Spleen (tissue), 13 donors: ENCODE measurements at places on chromosomes 2 and 18. TPM values are rescaled to one million over a fixed set of nuclear protein-coding genes. Genes with fewer than 3 reads are reported as not detected.

- no peak overlapping the region for H3K4me3 ChIP-seq
- no peaks in the 10 kb centered on the region for H3K4me1 ChIP-seq
- no peaks in the 10 kb centered on the region for H3K36me3 ChIP-seq
Measured at GRCh38 chr2:141959016-141959415, 171.8 kb downstream of the LRP1B start.

Gene M1AP
- 1.1 TPM for total RNA-seq

DNA sequence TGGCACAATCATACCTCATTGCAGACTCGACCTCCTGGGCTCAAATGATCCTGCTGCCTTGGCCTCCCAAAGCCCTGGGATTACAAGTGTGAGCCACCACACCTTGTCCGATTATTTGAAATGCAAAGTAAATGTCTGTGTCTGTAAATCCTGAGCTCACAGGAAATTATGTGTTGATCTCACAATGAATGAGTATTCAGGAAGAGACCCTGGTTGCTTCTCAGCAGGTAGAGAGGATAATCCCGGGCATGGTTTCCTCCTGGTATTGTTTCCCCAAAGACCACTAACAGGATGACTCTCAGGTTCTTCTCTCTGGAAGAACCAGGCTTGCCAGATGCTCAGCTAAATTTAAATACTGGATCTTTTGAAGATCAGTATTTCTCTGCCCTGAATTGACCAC, 147.6 kb downstream of the LDLRAD4 start:
- peaks cover 7% of the 10 kb centered on the region for H3K4me1 ChIP-seq
- no peak for DNase-seq
- H3K27me3 ChIP-seq, result no peaks in the 10 kb centered on the region
- H3K36me3 ChIP-seq, result no peaks in the 10 kb centered on the region

DNA sequence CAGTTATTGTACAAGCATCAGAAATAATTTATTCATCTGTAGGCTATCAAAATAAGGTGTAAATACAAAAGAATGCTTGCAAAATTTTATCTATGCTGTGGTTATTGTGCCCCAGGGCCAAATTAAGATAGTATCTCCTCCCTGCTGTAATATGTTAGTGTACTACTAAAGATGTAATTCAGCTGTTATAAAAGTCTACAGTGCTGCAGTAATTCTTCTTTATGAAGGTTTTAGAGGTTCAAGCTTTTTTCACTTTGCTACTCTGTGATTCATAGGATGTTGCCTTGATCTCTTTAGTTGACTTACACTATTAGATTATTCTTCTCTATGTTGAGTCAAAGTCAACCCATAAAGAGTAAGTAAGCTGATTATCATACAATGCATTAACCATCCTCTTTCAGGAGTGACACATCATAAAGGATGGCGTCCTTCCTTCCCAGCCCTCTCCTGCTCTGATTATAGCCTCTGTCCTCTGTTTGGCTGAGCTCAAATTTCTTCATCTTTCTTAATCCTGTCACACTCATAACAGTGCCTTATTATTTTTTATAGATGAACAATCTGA, 29.3 kb upstream of the DYNAP start:
- no peaks in the 10 kb centered on the region for H3K4me1 ChIP-seq
- no peak overlapping the region for H3K27ac ChIP-seq
- H3K4me3 ChIP-seq, result no peak overlapping the region
- DNase-seq, result no peak

- no peak for DNase-seq
- no peaks in the 10 kb centered on the region for H3K36me3 ChIP-seq
- peaks cover 13% of the 10 kb centered on the region for H3K4me1 ChIP-seq
- H3K27ac ChIP-seq, result peak overlapping the region; percentile 42
Measured at GRCh38 chr2:60872510-60872928, 8.9 kb upstream of the REL start.

GRCh38 chr18:79107886-79108285, 38.7 kb downstream of the ATP9B start:
- H3K36me3 ChIP-seq, result peaks cover 34% of the 10 kb centered on the region
- no peak for DNase-seq
- H3K27me3 ChIP-seq, result no peaks in the 10 kb centered on the region
- H3K27ac ChIP-seq, result no peak overlapping the region
- no peaks in the 10 kb centered on the region for H3K4me1 ChIP-seq

DNA sequence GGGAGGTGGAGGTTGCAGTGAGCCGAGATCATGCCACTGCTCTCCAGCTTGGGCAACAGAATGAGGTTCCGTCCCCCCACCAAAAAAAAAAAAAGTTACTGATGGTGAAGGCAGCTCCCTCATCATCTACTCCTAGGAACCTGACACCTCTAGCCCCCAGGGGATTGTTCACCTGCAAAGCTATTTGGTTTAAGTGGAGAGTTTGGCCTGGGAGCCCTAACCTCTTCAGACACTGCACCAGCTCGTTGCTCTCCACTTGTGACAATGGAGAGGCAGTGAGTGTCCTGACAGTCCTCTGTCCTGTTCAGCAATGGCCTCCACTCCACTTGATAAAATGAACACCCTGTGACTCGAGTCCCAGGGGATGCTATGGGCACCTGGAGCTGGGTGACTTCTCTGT, 43.5 kb downstream of the ATP6V1C2 start:
- H3K4me1 ChIP-seq, result no peaks in the 10 kb centered on the region
- no peak overlapping the region for H3K4me3 ChIP-seq
- no peaks in the 10 kb centered on the region for H3K36me3 ChIP-seq

Gene DPP4
- total RNA-seq, result 19.6 TPM

Gene GNLY
- total RNA-seq, result 42.6 TPM

Gene ITGB6
- not detected for total RNA-seq

DNA sequence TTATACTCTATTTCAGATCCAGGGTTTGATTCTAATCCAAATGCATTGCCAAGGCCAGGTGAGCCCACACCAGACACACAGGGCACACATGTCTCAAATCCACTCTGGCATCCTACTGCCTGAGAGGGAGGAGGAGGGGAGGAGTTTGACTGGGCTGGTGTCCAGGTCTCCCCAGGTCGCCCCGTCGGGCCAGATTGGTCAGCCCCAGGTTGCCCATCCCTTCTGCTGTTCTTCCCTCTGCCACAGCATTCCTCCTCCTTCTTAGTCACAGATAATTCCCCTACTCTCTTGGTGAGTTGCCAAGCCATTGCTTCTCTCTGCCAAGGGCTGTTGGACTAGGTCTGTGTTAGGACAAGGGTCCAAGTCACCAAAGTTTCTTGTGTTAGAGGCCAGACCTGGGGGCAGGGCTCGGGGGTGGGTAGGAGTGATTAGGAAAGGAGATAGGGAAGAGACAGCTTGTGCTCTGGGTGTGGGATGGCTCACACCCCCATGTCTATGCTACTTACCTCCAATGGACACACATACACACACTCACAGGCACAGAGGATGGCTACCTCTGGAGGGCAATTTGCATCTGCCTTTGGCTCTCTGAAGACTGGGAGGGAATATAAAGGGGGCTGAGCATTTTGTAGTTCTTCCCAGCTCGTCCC, 2.5 kb upstream of the EGR4 start:
- no peak overlapping the region for H3K27ac ChIP-seq
- no peak overlapping the region for H3K4me3 ChIP-seq
- peaks cover 20% of the 10 kb centered on the region for H3K4me1 ChIP-seq
- H3K27me3 ChIP-seq, result peaks cover 63% of the 10 kb centered on the region
- H3K36me3 ChIP-seq, result no peaks in the 10 kb centered on the region
- no peak for DNase-seq

- H3K4me1 ChIP-seq, result no peaks in the 10 kb centered on the region
- no peaks in the 10 kb centered on the region for H3K36me3 ChIP-seq
- DNase-seq, result no peak
- no peak overlapping the region for H3K4me3 ChIP-seq
Measured at GRCh38 chr2:14936426-14936825, 303.9 kb downstream of the LRATD1 start.

GRCh38 chr2:217802876-217803652, 199.7 kb downstream of the TNS1 start:
- no peaks in the 10 kb centered on the region for H3K4me1 ChIP-seq
- no peak overlapping the region for H3K27ac ChIP-seq

GRCh38 chr2:197077336-197077735, 150.8 kb upstream of the PGAP1 start:
- no peak overlapping the region for H3K27ac ChIP-seq
- H3K27me3 ChIP-seq, result no peaks in the 10 kb centered on the region
- DNase-seq, result no peak
- peaks cover 99% of the 10 kb centered on the region for H3K36me3 ChIP-seq
